Forelimb muscle (tissue), 1 donor: ENCODE measurements at places on chromosomes 3 and 15. TPM values are rescaled to one million over a fixed set of nuclear protein-coding genes. Genes with fewer than 3 reads are reported as not detected.

GRCh38 chr3:194736277-194736895, 50.7 kb downstream of the FAM43A start:
- no peak for DNase-seq

- no peak for DNase-seq
These were observed 4.9 kb downstream of the DUOXA2 start for GRCh38 chr15:45118996-45119395.

The SOX14 gene
- polyA plus RNA-seq = not detected

The IQCF2 gene
- not detected for polyA plus RNA-seq

DNA sequence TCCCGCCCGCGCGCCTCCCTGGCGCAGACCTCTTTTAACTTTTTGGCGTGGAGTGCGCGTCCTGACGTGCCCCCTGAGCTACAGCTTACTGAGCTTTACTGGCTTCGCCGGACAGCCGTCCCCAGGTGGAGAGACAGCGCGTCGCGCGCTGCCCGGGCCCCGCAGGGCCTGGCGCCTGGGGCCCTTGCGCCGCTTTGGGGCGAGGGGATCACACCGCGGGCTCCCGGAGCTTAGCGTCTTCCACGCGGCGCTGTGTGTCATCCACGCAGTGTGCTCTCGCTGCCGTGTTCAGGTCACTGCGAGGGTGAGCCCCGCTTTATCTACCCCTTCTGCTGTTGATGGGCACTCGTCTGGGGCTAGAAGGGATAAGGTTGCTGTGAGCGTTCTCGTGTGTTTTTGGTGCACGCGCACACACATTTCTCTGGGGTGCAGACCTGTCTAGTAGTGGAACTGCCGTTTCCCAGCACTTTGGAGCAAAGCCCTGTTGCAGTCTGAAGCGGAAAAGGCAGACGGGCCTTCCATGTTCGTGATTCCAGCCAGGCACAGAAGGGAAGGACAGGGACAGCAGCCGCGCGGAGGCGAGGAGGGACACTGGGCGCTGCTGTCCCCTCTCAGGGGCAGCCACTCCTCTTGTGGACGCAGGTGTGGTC, 33.1 kb upstream of the ALDH1L1 start:
- DNase-seq = no peak

The PARP3 gene
- polyA plus RNA-seq = 5.5 TPM

DNA sequence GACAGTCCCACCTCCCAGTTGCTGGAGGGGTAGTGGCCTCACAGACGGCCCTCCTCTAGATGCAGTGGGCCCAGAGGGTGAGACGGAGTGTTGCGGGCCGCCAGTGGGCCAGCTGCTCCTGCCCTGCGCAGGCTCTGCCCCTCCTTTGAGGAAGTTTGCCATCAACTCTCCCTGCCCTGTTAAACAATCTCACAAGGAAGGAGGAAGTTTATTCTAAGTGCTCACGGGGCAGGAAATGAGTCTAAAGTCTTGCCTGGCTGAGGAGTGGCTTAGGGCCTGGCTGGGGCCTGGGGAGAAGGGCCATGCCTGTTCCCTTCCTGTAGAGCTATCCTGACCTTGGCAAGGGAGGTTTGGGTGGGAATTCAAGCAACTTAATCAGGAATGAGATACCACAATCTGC, at the start of gene FAM3D:
TSS of gene FAM3D (minus strand) at position 92 of the 400 bp plus-strand sequence. CDS start 11,211 bp downstream, outside the sequence.
- no peak for DNase-seq

The PPP2R3A gene
- polyA plus RNA-seq = 66.8 TPM

DNA sequence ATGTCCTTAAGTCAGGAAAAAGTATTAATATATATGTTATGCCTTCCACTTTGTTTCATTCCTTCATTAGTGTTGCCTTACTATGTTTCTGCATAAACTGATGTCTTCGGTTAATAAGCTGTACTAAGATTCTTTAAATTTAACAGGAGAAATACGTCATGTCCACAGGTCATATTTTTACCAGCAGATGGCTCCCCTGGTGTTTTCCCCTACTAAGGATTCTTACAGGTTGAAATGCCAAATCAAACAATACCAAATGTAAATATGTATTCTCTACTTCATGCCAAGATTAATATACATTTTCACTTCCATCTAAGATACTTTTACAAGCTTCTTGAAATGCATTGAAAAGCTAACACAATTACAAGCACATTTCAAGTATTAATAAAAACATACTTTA, 1602.1 kb downstream of the SI start:
- no peak for DNase-seq

The SLC15A2 gene
- polyA plus RNA-seq = 49.8 TPM

GRCh38 chr3:49924683-49925082, 4.9 kb downstream of the MON1A start:
- DNase-seq = no peak

- no peak for DNase-seq
These were observed 1.8 kb downstream of the PSTPIP1 start for GRCh38 chr15:76996526-76997401.

GRCh38 chr3:31391150-31391549, 141.6 kb upstream of the STT3B start:
- no peak for DNase-seq
